Fibroblast of skin of right quadriceps (primary cell): ENCODE measurements at places on chromosomes 5 and 9.

DNA sequence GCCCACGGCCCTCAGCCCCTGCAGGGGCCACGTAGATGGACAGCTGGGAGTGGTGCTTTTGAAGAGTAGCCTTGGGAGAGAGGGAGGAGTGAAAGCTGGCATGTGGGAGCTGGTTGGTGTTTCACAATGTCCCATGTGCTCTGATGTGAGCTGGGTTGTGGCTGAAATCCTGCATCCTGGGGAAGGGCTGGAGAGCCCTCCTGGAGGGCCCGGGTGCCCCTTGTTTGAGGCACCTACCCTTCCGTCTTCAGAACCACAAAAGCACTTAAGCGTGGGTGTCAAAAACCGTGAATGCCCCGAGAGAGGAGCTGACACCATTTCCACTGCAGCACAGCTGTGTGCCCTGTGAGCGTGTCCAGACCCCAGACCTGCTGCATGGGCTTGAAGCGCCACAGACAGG is 199.1 kb upstream of the ZNF618 start:
- no peak for DNase-seq

- no peak for DNase-seq
These were observed 68.6 kb downstream of the TMEM252 start for GRCh38 chr9:68472119-68472518.

- DNase-seq = peak; percentile 32
These were observed 6.3 kb upstream of the DBN1 start for GRCh38 chr5:177479774-177480173.

GRCh38 chr5:146344155-146345118 is 5.8 kb downstream of the POU4F3 start:
- no peak for DNase-seq

DNA sequence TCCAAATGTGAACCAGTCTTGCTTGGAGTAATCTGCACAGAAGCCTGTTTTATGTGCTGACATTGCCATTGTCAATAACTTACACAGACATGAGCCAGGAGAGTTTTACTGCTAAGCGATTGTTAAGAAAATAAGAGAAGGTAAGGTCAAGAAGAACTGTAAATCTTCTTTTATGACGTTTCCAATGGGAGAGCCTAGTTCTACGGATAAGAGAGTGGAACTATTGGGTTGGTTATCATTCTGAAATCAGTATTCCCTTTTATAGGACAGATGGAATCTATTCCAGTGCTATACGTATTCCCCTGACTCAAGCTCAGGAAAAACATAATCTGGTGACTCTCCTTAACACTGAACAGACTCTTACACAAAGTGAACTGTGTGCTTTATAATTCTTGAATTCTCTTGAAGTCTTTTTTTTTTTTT is 137.9 kb upstream of the OTULINL start:
- peak; percentile 57 for DNase-seq

DNA sequence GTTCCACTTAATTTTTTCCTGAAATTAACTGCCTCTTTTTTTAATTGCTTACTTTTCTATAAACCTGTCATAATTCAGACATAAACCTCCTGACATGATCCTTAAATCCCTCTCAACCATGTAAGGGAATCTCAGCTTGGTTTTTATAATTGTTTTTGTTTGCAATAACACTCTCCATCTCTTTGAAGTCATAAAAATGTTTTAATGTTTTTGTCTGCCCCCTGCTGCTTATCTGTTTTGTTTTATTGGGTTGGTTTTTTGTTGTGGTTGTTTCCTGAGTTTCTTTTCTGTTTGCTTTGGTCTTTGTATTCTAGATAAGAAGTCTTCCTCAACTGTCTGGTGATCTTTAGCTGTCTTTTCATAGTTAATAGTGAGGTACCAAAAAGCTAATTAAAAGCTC is 142.0 kb downstream of the CDH6 start:
- DNase-seq = no peak
